ENCODE measurements at places on chromosomes 7 and 10.

GRCh38 chr7:107860279-107860961 lies 30.6 kb upstream of the DLD start:
- no peak for DNase-seq

DNA sequence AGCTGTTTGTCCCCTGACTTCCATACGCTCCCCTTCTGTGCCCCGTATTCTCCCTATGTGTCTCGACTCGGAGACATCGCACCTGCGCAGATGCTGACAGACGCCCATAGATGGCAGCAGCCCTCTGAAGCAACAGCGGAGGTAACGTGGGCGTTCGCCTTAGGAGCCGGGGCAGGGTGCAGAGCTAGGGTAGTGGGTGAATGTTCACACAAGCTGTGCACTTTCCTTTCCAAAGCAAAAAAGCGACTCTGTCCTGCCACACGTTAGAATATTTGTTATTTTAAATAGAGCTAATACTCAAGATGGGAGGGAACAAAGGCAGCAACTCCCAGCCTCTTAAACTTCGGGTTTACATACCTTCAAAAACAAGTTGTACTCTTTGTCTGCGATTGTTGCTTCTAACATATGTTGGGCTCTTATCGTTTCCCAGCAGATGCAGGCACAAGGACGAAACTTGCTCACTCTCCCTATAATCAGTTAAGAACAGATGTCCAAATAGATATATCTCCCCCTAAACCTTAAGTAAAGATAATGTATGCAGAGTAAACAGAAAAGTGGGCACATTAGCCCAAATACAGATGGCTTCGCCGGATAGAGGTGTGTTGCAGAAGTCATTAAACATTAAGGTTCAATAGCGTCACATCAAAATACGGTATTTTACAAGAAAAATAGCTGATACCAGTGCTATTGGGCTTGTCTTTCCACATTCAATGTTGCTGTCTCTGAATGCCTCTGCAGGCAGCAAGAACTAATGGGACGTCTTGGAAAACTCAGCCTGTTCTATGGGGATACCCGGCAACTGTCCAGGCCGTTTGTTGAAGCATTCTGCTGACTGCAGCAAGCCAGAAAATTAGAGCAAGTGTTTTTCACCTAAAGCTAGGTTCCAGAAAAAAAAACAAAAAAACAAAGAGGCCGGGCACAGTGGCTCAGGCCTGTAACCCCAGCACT lies 340.3 kb upstream of the PRKCQ start:
- DNase-seq, result peak; percentile 53

GRCh38 chr10:30026578-30026977 lies 32.8 kb downstream of the JCAD start:
- DNase-seq, result no peak

DNA sequence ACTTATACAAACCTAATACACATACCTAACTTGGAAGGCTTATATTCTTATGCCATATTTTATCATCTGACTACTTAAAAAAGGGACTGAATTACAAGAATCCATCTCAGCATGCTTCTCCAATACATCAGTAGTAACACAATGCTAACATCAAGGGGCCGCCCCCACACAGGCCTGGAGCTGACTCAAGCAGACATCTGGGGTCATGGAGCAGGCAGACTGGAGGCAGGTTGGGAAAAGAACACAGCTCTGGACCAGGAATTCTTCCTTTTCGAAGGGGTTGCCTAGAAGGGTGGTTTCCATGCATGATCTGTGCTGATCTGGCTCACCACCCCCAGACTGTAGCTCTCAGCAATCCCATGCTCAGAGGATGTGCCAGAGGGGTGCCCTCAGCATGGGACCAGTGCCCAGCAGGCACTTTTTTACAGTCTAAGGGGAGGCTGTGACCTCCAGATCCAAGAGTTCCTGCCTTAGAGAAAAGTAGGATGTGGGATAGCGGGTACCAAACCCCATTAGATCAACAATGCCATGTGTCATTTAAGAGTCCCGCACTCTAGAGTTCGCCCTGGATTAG lies 26.1 kb upstream of the DUSP5 start:
- no peak for DNase-seq

- no peak for DNase-seq
Measured at GRCh38 chr7:79980376-79980775, 154.3 kb upstream of the GNAI1 start.

- DNase-seq, result no peak
Measured at GRCh38 chr10:79013406-79013987, 55.3 kb upstream of the ZMIZ1 start.

- DNase-seq, result no peak
Measured at GRCh38 chr7:127934711-127935110, 96.5 kb downstream of the LRRC4 start.

- no peak for DNase-seq
Measured at GRCh38 chr7:101418694-101419093, 56.0 kb downstream of the COL26A1 start.

DNA sequence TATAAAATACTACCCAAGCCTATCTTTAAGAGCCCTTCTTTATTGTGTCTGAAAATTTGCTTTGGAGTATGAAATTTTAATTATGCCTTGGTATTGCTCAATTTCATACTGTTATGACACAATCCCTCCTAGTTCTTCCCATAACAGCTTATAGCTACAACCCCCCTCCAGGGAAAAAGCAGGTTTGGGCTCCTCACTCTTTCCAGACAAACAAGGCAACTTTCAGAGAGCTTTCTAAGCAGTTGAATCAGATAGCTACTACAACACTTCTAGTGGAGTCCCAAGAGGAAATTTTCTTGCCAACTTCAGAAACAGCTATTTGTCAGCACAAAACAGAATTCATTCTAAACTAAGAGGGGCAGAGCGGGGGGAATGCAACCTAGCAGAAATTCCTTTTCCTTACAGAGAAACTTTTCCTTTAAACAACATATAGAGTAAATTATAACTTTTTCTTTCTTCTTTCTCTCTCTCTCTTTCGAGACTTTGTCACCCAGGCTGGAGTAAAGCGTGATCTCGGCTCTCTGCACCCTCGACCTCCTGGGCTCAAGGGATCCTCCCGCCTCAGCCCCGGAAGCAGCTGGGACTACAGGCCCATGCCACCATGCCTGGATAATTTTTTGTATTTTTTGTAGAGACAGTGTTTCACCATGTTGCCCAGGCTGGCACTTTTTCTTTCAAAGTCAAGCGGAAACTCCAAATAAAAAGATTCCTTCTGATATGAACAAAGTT lies 26.0 kb upstream of the JMJD1C start:
- DNase-seq, result peak; percentile 9

GRCh38 chr7:31052487-31052840 lies 356 bp downstream of the ADCYAP1R1 start:
- DNase-seq, result no peak

GRCh38 chr7:107180378-107180777 lies 11.6 kb downstream of the HBP1 start:
- peak; percentile 51 for DNase-seq

- DNase-seq, result no peak
Measured at GRCh38 chr10:43200538-43201390, 62.5 kb downstream of the CSGALNACT2 start.

DNA sequence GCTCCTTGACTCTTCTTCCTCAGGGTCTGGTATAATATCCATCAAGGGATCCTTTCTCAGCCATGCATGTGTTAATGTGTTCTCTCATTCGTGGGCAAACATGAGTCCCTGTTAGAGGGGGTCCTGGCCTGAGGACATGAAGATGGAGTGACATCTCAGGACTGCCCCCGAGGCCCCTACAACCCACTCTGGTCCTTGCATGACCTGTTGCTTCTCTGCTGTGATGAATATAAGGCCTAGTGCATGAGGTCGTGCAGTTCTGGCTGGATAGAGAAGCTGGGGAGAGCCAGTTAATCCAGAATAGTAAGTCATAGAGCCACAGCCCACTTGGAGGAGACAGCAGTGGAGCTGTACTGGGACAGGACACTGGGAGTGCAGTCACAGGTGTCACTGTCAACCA lies 4.6 kb upstream of the VWC2 start:
- DNase-seq, result no peak

- DNase-seq, result no peak
Measured at GRCh38 chr10:132913559-132914115, 28.7 kb downstream of the CFAP46 start.

- DNase-seq, result no peak
Measured at GRCh38 chr10:128929767-128930166, 537.3 kb upstream of the MGMT start.

DNA sequence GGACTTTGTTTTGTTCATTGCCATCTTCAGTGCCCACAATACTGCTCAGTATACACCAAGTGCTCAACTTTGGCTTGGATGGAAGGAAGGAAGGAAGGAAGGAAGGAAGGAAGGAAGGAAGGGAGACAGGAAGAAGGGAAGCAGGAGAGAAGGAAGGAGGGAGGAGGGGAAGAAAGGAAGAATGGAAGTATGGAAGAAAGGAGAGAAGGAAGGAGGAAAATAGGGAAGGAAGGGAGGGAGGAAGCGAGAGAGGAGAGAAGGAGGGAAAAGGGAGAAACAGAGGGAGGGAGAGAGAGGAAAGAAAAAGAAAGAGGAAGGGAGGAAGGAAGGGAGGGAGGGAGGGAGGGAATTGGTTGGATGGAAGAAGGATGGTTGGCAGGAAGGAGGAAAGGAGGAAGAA lies 49.6 kb upstream of the ADO start:
- DNase-seq, result no peak

- no peak for DNase-seq
Measured at GRCh38 chr10:118915161-118915560, 114.4 kb upstream of the NANOS1 start.

DNA sequence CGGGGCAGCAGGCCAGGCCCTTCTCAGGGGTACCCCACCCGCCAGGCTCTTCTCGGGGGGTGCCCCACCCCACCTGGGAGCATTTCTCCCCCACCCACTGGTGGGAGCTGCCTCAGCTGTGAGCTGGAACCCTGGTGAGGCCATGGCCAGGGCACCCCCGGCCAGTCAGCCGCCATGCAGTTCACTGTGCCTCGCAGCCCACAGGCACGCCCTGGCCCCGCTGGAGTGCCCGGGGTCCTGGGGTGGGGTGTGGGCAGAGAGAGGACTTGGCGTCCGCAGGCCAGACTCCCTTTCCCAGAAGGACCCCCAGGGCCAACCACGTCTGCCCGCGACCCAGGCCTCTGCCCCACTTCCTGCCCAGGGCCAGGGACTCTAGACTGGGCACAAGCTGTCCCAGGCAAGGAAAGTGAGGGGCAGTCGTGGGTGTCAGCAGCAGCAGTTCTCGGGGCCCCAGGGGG lies 13.1 kb downstream of the DPYSL4 start:
- no peak for DNase-seq
